LHCN-M2 (cell line): ENCODE measurements at places on chromosomes 6 and 20. TPM values are rescaled to one million over a fixed set of nuclear protein-coding genes. Genes with fewer than 3 reads are reported as not detected.

Gene ANKRD66
- total RNA-seq: not detected in 2 replicates

DNA sequence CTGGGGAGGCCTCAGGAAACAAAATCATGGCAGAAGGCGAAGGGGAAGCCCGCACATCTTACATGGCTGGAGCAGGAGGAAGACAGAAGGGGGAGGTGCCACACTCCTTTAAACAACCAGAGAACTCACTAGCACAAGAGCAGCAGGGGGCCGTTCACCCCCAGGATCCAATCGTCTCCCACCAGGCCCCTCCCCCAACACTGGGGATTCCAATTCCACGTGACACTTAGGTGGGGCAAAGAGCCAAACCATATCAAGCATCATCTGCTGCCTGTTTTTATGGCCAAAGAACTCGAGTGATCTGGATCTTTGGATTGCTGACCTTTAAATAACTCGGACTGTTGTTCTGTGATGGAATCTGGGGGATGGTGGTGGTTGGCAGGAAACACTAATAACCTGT, 28.0 kb downstream of the PNLDC1 start:
- DNase-seq: peak; percentile 18

DNA sequence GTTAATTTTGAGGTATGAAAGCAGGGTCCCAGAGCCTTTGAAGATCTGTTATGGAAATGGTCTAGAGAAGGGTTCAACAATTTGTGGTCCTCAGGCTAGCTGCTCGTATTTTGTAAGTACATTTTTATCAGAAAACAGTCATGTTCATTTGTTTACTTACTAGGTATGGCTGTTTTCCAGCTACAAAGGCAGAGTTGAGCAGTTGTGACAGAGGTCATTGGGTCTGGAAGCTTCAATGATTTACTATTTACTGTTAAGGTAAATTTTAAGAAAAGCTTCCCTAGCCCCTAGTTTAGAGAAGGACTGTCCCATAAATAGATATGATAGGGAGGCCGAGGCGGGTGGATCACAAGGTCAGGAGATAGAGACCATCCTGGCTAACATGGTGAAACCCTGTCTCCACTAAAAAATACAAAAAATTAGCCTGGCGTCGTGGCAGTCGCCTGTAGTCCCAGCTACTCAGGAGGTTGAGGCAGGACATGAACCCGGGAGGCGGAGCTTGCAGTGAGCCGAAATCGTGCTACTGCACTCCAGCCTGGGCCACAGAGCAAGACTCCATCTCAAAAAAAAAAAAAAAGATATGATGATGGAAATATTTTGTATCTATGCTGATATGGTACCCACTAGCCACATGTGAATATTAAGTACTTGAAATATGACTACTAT, 538.4 kb upstream of the CITED2 start:
- no peak for DNase-seq

GRCh38 chr6:47439348-47439668, 38.3 kb upstream of the CD2AP start:
- no peak for DNase-seq

DNA sequence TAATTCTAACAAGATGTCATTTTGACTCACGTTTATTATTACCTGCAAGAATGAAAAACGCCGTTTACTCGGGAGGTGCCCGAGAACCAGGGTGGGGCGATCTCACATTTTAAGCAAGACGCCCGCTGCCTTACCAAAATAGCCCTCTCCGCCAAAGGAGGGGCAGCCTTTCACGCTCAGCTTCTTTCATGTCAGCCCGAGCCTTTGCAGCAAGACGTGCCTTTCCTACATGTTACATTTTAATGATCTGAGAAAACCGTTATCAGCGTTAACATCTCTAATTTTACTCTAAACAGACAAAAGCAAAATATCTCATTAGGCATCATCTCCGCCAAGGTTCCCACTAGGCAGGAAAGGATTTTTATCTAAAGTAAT, 2.0 kb downstream of the BACH2 start:
- DNase-seq: no peak

DNA sequence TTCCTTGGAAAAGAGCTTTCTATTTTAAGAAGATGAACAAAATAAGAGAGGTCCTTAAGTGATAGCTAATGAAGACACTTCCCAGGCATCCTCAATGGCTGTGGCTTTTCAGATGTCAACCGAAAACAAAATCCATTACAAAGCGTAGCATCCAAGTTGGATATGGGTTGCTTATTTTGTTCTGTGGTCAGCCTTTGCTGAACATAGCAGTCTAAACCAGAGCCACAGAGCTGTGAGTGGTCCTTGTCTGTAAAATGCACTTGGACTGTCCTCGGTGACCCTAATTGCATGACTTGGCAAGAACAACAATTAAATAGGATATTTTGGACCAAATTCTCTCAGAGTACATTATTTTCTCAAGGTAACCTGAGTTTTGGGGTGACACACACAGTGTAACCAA, 10.4 kb upstream of the BFSP1 start:
- no peak for DNase-seq

Gene GABRR1
- total RNA-seq: not detected in 2 replicates

Gene GINS1
- total RNA-seq: 24.4 and 31.1 TPM in 2 replicates

- no peak for DNase-seq
Measured at GRCh38 chr6:128186729-128187128, 285.9 kb upstream of the THEMIS start.

DNA sequence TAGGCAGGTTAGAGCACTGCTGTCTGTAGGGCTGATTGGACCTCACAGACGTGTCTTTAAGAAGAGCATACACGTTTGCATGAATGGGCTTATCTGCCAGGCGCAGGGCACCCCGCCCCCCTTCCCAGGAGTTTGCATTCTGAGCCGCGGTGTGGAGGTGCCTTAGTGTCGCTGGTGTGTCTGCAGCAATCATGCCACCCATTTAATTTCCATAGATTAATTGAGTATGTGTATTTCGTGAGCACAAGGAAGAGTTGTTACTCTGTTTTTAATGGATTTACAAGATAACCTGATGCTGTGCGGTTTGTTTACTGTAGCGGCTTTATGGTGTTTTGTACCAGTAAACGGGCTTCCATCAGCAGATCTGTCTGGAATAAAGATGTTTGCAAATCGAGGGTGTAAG, 107.7 kb downstream of the ZDHHC14 start:
- DNase-seq: no peak

Gene RIPK1
- 17.5 and 19.7 TPM in 2 replicates for total RNA-seq

GRCh38 chr20:38836991-38837390, 31.5 kb downstream of the PPP1R16B start:
- no peak for DNase-seq

DNA sequence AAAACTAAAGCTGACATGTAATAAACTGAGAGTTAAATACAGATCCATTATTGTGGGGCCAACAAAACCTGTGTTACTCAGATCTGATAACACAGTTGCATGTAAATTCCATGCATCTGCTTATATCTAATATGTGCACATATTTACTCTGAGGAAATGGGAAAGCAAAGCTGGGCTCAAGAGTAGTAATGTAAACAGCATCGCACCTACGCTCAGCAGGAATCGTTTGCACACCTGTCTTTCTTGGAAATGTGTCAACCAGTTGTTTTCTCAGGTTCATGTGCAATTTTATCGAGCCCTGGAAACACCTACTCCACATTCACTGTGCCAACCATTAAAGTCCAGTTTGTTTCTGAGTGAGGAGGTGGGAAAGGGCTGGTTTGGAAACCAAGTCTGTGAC, 80.3 kb upstream of the CNKSR3 start:
- DNase-seq: no peak

DNA sequence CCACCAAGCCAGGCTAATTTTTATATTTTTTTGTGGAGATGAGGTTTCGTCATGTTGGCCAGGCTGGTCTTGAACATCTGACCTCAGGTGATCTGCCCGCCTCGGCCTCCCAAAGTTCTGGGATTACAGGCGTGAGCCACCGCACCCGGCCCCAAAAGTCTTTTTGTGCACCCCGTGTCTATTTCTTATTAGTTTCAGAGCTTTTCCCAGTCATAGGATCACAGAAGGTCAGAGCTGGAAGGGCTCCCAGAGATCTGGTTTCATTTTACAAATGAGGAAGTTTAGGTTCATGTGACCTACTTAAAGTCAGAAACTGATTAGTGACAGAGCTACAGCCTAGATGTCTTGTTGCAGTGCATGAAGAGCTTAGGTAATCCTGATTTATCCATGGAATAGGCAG, 1.6 kb upstream of the OGFRL1 start:
- DNase-seq: peak; percentile 45

Gene LTB
- not detected in 2 replicates for total RNA-seq

Gene CDH4
- 0.98 and 1.3 TPM in 2 replicates for total RNA-seq

Gene RTN4IP1
- total RNA-seq: 9.5 and 10.8 TPM in 2 replicates

DNA sequence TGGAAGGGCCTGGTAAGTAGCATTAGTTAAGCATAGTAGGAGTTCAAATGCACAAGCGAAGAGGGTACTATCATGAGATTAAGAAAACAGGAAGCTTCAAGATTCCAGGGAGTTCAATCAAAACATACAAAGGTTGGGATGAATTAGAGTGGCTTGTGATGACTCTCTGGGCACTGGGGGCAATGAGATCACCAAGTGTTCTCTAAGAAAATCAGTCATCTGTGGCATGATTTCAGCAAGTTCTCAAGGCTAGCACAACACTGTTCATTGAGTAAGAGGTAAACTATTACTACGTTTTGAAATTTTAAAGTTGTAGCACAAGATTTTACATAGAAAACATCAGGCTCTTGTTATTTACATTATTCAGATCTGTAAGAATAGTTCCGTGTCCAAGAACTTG, 139.7 kb upstream of the FLRT3 start:
- peak; percentile 91 for DNase-seq

Gene FAM50B
- 8.5 and 13.6 TPM in 2 replicates for total RNA-seq

Gene CTCFL
- not detected in 2 replicates for total RNA-seq

Gene TMEM244
- total RNA-seq: 0.52 and 2.2 TPM in 2 replicates
